ENCODE measurements at places on chromosomes 11 and 22.

GRCh38 chr11:133163463-133164419, 368.6 kb downstream of the OPCML start:
- DNase-seq: peak; percentile 38

- no peak for DNase-seq
Observed at GRCh38 chr11:20668844-20669819, at the start of gene NELL1. TSS of gene NELL1 (plus strand) at chr11:20669586.

GRCh38 chr22:23457380-23457985, 122.6 kb downstream of the IGLL1 start:
- DNase-seq: no peak

GRCh38 chr11:16013649-16014275, 342.6 kb downstream of the SOX6 start:
- DNase-seq: no peak

DNA sequence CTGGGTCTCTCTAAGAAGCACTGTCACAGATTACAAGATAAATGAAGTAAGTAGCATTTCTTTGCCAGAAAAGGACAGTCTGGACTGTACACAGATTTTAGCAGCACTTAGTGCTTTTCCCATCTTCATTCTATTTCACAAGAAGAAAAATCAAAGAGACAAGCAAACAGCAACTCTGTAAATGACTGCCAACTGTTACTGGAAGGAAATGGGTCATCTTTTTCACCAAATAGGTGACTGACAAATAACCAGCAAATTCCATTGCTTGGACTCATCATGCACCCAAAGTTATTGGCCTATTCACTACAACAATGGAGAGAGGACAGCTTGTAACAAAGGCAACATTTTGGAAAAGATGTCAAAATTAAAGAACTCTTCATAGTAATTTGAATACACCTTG, 28.9 kb upstream of the CARD18 start:
- DNase-seq: no peak

GRCh38 chr11:44575288-44575672, 9.8 kb downstream of the CD82 start:
- DNase-seq: no peak

DNA sequence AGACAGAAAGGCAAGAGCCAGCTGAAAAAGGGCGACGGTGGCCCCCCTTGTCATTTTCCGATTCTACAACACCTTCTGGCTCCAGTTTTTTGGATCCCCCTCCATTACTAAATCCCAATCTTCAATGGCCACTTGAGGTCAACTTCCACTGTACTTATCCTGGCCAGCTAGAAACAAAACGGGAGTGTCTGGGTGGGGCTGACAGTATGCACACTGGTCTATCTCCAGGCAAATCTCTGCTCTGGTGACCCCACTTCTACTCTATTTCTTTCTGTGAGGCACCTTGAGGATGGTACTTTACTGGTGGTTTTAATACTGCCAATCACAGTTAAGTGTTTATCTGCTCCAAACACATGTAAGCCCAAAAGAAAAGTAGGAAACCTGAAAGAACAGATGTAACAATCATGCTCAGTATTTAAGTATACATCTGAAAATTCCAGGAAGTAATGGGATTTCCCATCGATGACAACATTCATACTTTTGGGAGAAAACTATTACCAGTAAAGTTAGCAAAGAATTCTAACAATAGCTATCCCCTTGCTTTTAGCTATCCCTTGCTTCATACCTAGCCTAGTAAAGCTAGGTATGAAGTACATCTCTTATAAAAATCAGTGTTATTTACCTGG, 16.0 kb downstream of the CDON start:
- DNase-seq: no peak

DNA sequence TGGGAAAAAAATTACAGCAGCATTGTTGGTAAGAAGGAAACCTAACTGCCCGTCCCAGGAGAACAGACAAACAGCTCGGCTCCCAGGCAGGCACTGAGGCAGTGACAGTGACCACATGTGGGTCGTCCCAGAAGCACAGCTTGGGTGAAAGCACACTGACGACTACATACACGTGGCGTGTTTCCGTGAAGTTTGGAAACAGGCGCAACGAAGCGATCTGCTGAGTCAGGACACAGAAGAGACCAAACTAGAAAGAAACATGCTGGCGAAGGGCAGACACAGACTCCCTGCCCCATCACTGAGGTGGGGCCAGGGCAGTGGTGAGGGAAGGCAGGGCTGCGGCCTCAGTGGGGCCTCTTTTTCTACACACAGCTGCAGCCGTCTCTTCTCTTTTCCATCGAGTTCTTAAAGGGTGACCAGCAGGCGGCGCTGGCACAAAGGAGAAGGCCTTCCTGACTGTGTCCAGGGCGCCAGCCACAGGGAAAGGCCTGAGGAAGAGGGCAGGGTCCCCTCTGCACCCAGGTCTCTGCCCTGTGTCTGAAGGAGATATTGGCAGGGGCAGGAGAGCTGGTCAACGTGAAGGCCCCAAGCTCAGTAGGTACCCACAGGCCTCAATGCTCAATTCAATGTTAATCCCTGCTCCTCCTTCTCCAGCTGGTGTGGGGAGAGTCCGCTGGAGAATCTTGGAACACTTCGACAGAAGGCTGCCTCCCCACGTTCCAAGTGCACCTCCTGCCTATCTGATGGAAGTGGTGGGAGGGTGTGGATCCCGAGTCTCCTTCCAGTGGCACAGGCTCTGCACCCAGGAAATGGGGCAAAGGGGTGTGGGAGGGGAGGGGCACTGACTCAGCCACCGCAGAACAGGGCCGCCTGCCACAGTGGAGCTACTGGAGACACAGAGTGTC, 19.9 kb downstream of the CARS1 start:
- DNase-seq: peak; percentile 48

- no peak for DNase-seq
Observed at GRCh38 chr11:118311518-118311917, 7.0 kb downstream of the CD3E start.

- no peak for DNase-seq
Observed at GRCh38 chr11:62127426-62127825, 3.6 kb downstream of the INCENP start.

GRCh38 chr22:31286360-31287255, 5.7 kb downstream of the PIK3IP1 start:
- DNase-seq: no peak

DNA sequence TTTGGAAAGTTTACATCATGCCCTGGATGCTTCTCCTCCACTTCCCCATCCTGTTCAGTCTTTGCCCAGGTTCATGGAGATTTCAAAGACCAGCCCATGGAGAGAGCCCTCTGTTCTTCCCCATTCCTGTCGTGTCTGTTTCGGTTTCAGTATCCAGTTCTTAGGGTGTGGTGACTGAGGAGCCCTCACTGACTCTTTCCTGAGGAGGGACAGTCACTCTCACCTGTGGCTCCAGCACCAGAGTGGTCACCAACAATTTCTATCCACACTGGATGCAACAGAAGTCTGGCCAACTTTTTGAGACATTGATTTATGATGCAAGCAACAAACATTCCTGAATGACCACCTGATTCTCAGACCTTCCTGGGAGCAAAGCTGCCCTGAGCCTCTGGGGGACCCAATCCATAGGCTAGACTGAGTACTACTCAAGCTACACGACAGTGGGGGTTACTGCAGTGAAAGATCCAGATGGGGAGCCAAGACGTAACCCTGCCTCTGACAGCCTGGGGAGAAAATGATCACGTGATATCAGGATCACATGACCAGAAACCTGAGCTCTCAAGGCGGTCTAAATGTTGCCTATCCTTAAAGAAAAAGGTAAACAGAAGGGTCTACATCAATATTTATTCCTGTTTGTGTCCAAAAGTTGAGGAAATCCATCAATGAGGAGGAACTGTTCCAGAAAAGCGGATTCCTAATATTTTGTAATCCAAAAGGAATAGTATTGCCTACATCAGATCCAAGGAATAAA, 76.2 kb upstream of the VPREB1 start:
- no peak for DNase-seq

DNA sequence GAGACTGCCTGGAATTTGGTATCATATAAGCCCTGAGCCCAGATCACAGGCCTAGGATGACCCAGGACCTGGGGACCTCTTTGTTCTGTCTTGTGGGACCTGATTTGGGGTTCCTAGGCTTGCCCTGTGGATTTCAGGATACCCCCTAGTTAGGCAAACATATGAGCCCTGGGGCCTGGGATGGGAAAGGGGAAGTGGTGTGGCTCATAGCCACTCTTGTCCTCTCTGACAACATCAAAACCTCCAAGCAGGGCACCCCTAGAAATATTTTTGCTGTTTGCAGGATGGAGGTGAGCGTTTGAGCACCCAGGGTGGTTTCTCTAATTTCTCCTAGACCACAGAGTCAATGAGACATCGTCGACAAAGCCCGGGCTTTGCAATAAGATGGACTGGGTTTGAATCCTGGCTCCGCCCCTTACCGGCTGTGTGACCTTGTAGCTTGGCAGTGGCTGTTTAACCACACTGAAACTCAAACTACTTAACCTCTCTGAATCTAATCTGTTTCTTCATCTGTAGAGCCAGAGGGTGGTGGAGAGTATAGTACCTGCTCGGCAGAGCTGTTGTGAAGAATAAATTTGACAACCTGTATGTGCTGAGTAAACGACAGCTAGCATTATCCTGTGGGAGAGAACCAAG, 5.3 kb upstream of the LRRC10B start:
- no peak for DNase-seq

GRCh38 chr11:93017821-93018690, 48.6 kb downstream of the MTNR1B start:
- no peak for DNase-seq

DNA sequence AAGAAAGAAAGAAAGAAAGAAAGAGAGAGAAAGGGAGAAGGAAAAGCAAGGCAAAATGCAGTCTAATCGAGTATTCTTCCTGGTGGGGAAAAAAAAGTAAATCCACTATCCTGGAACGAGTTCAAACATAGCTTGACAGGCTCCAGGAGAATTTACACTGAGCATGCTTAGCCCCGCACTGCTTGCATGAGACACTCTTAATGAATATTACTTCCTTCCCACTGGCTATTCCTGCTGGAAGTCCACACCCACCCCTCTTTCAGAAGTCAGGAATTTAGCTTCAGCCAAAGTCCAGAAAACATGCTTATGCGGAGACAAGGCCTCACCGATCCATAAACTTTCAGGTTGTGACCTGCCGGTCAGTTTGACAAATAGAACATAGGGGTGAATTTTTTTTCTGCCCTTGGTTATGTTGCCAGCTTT, 251.8 kb upstream of the BLID start:
- peak; percentile 73 for DNase-seq

GRCh38 chr11:2129699-2130366, 9.4 kb downstream of the IGF2 start:
- DNase-seq: no peak

DNA sequence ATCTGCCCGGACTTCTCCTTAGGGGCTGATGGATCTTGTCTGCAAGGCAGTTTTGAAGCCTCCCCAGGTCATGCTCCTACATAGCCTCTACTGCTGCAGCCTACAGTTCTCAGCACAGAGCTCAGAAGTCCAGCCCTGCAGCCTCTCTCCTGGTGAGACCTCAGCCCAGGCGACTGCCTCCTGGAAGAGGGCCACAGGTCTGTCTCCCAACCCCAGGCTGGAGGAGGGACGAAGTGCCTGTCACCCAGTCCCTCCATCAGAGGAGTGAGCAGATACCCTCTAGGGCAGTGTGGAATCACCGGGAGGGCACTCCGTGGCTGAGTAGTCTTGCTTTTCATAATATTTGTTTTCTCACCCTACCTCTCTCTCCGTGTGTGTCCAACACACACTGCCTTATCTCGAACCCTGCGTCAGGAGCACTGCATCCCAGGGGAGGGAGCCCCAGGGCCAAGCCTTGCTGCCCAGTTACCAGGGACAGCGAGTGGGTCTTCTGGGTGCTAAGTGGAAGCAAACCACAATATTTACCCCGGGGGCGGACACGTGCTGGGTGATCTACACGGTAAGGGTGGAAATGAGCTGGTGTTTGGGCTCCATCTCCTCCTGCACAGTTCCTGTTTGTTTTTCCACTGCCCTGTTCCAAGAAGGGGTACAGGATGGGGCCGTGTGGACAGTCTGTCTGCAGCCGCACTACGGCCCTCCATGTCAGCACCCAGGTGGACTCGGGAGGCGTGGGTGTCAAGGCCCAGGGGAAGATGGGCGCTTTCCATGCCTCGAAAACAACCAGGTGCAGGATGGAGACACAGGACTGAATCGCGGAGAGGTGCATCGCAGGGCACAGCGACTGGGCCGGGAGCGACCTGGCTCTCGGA, 133.7 kb upstream of the HSD17B12 start:
- DNase-seq: no peak

Measured in right renal pelvis (tissue), 4 donors.